ENCODE measurements at places on chromosomes 6 and 20. TPM values are rescaled to one million over a fixed set of nuclear protein-coding genes. Genes with fewer than 3 reads are reported as not detected.

GRCh38 chr6:133999305-133999704 is 46.3 kb downstream of the TBPL1 start:
- no peak overlapping the region for H3K27ac ChIP-seq
- H3K27me3 ChIP-seq: no peaks in the 10 kb centered on the region

GRCh38 chr6:156250593-156250992 is 526.6 kb upstream of the ARID1B start:
- no peaks in the 10 kb centered on the region for H3K36me3 ChIP-seq
- H3K4me1 ChIP-seq: no peaks in the 10 kb centered on the region
- no peak for DNase-seq
- no peaks in the 10 kb centered on the region for H3K27me3 ChIP-seq
- no peak overlapping the region for H3K4me3 ChIP-seq
- H3K27ac ChIP-seq: no peak overlapping the region

- no peaks in the 10 kb centered on the region for H3K4me1 ChIP-seq
- DNase-seq: no peak
Measured at GRCh38 chr6:129921169-129921817, 60.2 kb upstream of the TMEM244 start.

LSM2 gene
- 12.6 TPM for total RNA-seq

All from CD4-positive, alpha-beta T cell (primary cell).